Activated naive CD4-positive, alpha-beta T cell treated with anti-CD3 and anti-CD28 coated beads, Interleukin-2, amount 50 U/mL, for 16 hours (primary cell): ENCODE measurements at places on chromosomes 3 and 15.
A peak's percentile ranks its signal among the peaks of the same experiment; 100 is the strongest.

- no peak for DNase-seq
Observed at GRCh38 chr15:84016371-84016770, 219.2 kb upstream of the GOLGA6L4 start.

DNA sequence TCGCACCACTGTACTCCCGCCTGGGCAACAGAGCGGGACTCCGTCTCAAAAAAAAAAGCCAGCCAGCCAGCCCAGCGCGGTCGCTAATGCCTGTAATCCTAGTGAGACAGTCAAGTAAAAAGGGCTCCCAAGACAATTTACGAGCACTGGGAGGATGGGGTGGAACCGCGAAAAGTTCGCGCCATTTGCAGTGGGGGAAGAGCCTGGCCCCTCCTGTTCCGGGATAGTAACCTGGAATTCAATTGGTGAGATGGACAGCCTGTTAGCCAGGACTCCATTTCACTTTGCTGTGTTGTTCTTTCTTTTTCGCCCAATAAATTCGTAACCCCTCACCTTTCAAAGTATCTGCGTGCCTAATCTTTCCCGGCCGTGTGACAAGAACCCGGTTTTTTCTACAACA is 19.5 kb downstream of the SLC4A7 start:
- no peak for DNase-seq

- DNase-seq: no peak
Observed at GRCh38 chr3:23202203-23202920, 765 bp upstream of the UBE2E2 start.

- DNase-seq: no peak
Observed at GRCh38 chr15:58758141-58758540, 8.6 kb upstream of the ADAM10 start.

- peak; percentile 10 for DNase-seq
Observed at GRCh38 chr15:24878153-24878552, 76.6 kb upstream of the SNRPN start.

GRCh38 chr3:52422669-52423068 is 22.2 kb downstream of the SEMA3G start:
- no peak for DNase-seq

DNA sequence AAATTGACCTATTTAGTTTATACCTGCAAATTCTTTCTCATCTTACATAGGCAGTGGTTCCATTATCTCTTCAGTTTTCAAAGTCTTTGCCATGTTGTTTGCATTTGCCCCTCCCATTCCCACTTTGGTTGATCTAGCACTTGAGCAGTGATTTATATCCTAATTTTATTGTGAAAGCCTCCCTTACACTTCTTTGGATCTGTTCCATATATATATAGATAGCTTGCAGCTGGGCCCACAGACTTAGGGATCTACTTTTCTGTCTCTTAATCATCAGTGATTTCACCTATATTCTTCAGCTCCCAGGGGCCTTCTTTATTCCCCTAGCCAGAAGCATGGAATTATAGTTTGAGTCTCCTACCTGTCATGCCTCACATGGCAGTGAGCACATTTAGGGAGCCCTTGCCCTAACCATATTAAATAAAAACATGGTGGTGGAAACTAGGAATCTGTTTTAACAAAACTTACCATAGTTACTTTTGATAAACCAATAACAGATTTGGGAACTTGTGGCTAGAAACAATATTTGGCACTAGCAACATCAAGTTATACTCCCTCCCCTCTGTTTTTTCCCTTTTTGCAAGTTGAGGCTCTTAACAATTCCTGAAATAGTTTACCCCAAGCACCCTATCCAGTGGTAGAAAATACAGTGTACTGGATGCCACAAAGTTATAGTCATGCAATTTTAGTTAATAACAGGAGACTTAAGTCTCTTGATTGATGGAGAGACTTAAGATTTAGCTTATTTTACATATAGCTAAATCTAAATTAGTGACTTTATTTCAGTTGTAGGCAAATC is 41.7 kb downstream of the ARIH1 start:
- DNase-seq: no peak

- no peak for DNase-seq
Observed at GRCh38 chr3:104896624-104897023, 470.1 kb upstream of the ALCAM start.

GRCh38 chr3:38587548-38588131 is 61.8 kb downstream of the SCN5A start:
- DNase-seq: no peak

- no peak for DNase-seq
Observed at GRCh38 chr15:95486224-95486623, 844.3 kb upstream of the NR2F2 start.

GRCh38 chr3:129197321-129197720 is 13.6 kb upstream of the CNBP start:
- DNase-seq: no peak

- DNase-seq: no peak
Observed at GRCh38 chr3:113140876-113141275, 70.5 kb upstream of the BOC start.

DNA sequence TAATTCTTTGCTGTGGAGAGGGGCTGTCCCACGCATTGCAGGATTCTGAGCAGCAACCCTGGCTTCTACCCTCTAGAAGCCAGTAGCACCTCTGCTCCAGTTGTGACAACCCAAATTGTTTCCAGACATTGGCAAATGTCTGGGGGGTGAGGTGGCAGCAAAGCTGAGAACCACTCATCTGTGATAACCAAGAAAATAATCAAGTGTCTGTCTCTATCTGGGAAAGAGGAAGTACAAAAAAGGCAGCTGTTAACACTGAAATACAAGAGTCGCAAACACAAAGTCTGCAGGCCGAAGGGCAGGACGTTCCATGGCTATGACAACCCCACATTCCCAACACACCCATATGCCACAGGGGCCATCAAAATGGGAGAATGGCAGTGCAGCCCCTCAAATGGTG is 42.2 kb upstream of the GNB5 start:
- no peak for DNase-seq

GRCh38 chr15:52086011-52086786 is 26.4 kb downstream of the BCL2L10 start:
- DNase-seq: no peak

GRCh38 chr3:183266454-183266853 is 13.4 kb downstream of the B3GNT5 start:
- no peak for DNase-seq

DNA sequence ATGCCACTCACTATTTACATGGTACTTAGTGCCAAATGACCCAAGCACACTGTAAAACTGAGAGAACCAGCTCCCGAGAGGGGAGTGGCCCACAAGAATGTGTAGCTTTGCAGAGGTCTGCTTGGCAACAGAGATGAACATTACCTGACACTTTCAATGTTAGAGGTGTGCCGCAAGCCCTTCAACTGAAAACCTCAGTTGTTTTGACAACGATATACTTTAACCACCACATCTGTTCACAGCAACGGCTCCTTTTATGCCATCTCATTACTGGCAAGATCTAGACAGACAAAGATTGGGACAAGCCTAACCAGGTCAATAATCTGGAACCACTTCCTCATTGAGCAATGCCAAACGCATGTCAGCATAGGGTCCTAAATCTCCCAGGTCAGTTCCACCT is 23.7 kb downstream of the NEK10 start:
- no peak for DNase-seq

GRCh38 chr15:70025413-70026296 is 72.1 kb downstream of the TLE3 start:
- DNase-seq: no peak

- DNase-seq: no peak
Observed at GRCh38 chr3:53809764-53810400, 36.3 kb downstream of the CHDH start.

- no peak for DNase-seq
Observed at GRCh38 chr3:168884353-168884903, 779.1 kb downstream of the MECOM start.

DNA sequence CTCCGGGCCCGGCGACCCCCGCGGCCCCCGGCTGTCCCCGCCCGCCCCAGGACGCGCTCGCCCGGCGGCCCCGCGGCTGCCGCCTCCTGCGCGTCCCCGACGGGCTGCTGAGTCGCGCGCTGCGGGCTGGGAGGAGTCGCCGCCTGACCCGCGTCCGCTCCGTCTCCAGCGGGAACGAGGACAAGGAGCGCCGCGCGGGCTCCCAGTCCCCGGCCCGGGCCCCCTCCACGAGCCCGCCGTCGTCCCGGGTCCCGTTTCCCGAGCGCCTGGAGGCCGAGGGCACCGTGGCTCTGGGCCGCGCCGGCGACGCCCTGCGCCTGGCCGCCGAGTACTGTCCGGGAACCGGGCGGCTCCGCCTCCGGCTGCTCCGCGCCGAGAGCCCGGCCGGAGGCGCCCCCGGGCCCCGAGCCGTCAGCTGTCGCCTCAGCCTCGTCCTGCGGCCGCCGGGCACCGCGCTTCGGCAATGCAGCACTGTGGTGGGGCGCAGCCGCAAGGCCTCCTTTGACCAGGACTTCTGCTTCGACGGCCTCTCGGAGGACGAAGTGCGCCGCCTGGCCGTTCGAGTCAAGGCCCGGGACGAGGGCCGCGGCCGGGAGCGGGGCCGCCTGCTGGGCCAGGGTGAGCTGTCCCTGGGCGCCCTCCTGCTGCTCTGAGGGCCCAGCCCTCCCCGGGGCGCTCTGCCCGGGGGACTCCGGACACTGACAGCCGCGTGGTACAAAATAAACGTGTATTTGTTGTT is 1.5 kb downstream of the C2CD4A start:
- peak; percentile 25 for DNase-seq

- no peak for DNase-seq
Observed at GRCh38 chr3:177185035-177185574, 12.2 kb downstream of the TBL1XR1 start.

DNA sequence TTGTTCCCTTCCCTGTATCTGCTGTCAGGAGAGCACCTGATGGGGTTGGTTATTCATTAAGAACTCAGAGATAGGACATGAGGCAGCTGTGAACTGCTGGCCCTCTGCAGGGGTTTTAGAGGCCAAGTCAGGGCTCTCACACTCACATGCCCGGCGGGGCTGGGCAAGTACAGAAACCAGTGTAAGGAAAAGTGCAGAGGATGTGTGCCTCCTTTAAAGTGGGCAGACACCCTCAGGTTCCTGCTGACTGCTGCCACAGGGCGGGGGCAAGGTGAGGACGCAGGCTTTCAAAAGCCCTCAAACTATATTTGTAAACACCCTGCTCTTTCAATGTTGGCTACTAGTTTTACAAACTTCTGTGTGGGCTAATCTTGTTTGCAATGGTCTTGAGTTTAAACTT is 22.4 kb downstream of the CXCR6 start:
- DNase-seq: no peak

GRCh38 chr3:13626396-13626795 is 77.5 kb downstream of the FBLN2 start:
- no peak for DNase-seq

DNA sequence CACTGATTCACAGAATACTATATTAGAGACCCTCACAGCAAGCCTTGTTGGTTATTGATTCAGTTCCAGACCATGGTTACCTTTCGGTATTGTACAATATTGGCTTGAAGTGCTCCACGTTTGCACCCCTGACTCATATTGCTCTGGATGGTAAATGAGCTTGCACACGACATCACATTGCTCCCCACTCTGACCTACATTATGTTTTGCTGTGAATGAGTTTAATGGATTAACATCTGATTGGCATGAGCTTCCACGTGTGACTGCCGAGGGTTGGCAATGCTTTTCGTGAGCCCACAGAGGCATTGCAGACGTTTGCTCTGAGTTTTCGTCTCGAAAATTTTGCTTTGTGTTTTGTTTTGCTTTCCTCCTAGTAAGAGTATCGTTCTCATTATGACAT is 225.8 kb upstream of the ICE2 start:
- no peak for DNase-seq

GRCh38 chr15:33392453-33392852 is 81.7 kb downstream of the RYR3 start:
- DNase-seq: no peak

DNA sequence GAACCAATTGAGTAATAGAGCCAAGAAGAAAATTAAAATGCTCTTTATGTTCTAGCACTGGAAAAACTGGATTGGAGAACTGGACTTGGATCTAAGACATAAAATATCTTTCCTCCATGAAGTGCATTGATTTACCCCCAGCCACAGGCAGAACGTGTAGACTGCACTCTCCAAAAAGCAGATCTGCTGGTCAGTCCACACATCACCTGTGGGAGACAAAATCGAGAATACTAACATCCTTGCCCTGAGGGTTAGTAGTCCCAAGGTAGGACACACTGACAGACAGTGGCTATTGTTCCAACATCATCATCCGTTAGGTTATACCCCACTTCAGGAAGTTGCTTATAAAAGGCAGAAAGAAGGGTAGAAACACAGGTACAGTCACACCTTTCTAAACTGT is 257.1 kb upstream of the STT3B start:
- DNase-seq: no peak

DNA sequence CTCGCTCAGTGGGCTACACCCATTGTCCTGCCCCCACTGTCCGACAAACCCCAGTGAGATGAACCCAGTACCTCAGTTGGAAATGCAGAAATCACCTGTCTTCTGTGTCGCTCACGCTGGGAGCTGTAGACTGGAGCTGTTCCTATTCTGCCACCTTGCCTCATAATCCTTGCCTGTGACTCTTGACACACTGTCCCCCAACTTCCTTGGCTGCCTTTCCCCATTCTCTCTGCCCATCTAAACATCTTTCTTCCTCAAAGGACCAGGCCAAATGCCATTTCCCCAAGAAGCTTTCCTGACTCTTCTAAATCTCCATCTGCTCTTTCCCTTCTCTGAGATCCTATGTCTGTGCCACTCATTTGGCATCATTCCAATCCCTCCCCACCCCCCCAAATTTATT is 9.7 kb upstream of the CD80 start:
- no peak for DNase-seq

DNA sequence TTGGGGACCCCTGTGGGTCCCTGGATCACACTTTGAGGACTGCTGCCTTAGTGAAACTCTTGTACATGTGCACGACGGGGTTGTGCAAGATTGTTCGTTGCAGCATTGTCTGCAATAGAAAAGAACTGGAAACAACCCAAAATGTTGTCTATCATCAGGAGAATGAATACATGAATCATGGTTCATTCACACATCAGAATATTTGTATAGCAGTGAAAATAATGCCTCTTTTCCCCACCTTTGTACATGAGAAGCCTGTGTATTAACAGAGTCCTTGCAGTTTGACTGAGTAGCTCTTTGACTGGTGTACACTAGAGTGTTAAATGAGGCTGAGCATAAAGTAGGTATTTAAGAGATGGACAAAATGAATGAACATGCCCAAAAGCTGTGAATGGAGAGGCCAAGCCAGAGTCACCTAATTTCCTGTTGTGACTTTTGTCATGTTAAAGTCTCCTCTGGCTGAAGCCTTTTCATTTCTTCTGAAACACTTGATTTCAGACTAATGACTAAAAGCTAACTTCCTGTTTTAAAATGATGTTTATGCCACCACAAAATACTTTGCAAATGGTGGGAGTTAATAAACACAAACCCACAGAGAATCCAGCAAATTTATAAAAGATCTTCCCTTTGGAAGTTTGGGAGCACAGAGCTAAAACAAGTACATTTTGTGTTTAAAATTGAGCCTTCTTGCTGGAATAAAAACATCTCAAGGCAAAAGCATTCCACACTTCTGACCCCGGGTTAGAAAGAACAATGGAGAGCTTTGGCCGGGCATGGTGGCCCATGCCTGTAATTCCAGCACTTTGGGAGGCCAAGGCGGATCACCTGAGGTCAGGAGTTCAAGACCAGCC is 20.6 kb upstream of the USP3 start:
- no peak for DNase-seq
